ENCODE measurements at places on chromosomes 13 and 19.
A peak's percentile ranks its signal among the peaks of the same experiment; 100 is the strongest.

- no peak for DNase-seq
Measured at GRCh38 chr13:111219280-111219679, 101.2 kb upstream of the TEX29 start.

DNA sequence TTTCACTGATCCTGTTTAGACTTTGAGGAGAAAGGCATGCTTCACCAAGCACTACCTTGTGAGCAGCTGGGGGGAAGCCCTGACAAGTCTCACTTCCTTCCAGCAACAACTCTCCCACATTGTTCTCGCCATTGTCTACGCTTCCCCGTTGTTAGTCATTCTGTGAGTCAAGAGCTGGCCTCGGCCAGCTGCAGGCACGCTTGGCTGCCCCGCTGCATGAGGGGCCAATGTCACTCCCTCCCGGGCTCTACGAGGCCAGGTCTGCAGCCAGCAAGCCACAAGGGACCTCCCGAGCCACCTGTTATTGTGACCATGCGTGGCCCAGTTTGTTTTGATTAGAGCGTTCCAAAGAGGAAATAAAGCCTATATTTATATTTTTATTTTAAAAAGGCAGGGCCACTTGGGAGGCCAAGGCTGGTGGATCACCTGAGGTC lies 220.9 kb downstream of the FOXO1 start:
- DNase-seq: peak; percentile 79

GRCh38 chr13:33782631-33783030 lies 35.3 kb upstream of the RFC3 start:
- no peak for DNase-seq

GRCh38 chr13:79349011-79349410 lies 57.0 kb downstream of the RBM26 start:
- DNase-seq: no peak

DNA sequence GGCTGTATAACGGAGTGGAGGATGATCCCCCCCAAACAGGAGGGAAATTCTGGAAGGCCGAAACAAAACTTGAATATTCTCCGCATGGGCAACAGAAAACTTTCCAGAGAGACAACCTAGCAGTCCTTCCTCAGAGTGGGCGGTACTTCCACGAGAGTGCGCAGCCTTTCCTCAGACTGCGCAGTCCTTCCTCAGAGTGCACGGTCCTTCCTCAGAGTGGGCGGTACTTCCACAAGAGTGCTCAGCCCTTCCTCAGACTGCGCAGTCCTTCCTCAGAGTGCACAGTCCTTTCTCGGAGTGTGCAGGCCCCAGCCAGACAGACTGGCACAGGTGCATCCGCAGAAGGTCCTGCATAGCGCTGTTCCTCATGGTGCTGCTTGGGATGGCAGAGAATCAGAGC lies 12.7 kb upstream of the GALP start:
- no peak for DNase-seq

- no peak for DNase-seq
Measured at GRCh38 chr13:77065461-77066147, 38.6 kb upstream of the FBXL3 start.

DNA sequence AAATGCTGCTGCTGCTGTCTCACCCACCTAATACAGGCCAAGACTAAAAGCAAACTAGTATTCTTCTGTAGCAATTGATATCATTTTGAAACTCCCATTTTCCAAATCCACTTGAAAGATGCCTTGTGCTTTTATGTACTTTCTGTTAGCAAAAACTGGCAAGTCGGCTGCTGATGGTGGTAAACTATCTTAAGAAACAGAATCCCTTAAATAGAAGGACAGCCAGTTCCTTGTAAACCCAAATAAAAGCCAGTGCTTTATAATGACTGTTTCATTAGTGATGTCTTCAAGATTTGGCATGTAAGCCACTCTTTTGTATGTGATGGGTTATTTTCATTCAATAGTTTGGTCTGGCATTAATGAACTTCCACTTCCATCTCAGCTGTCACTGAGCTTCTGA lies 5.2 kb downstream of the FAM124A start:
- no peak for DNase-seq

- no peak for DNase-seq
Measured at GRCh38 chr19:7288131-7288530, 6.1 kb downstream of the INSR start.

DNA sequence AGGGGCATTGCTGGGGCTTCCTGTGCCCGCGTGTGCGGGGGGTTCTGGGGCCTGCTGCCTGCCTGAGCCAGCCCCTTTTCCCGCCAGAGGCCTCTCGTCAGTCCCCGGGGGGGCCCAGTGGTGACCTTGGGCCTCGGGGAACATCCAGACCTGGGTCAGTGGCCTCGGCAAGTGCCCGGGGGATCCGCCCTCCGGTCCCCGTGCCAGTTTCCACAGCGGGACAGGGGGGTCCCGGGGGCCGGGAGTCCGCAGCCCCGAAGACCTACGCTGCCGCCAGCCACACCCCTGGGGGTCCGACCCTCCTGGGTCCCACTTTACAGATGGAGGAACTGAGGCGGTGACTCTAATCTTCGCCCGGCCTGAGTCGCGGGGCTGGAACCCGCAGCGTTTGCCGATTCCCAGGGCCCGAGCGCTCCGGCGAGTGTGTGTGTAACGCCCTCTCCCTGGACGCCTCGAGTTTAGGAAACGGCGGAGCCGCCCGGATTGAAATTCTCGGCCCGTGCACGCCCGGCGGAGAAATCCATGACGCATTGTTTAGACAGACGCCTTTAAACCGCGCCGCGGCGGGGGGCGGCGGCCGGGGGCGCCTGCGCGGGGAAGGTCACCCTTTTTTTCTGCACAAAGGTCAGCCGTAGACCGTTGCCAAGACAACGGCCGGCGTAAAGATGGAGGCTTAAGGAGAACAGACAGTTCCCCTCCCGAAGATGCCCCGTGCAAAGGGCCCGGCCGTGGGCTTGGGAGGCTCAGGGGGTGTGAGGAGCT lies 39.3 kb downstream of the EFNA2 start:
- peak; percentile 15 for DNase-seq

DNA sequence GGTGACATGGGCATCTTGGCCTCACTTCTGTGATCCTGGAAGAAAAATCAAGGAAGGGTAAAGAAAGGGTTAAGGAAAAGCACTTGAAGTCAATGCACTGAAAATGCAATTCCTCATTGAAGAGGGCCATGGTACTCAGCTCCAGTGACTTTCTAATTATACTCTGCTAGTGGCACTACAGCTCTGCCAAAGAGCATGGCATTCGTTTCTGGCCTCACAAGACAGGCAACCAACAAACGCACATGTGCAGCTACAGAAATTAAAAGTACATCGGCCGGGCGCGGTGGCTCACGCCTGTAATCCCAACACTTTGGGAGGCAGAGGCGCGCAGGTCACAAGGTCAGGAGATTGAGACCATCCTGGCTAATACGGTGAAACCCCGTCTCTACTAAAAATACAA lies 21.8 kb downstream of the SACS start:
- DNase-seq: no peak

- no peak for DNase-seq
Measured at GRCh38 chr13:111855786-111856185, 211.2 kb upstream of the SOX1 start.

GRCh38 chr13:83153848-83154247 lies 728.4 kb downstream of the SLITRK1 start:
- no peak for DNase-seq

- no peak for DNase-seq
Measured at GRCh38 chr13:98181111-98181815, 4.2 kb upstream of the RNF113B start.

DNA sequence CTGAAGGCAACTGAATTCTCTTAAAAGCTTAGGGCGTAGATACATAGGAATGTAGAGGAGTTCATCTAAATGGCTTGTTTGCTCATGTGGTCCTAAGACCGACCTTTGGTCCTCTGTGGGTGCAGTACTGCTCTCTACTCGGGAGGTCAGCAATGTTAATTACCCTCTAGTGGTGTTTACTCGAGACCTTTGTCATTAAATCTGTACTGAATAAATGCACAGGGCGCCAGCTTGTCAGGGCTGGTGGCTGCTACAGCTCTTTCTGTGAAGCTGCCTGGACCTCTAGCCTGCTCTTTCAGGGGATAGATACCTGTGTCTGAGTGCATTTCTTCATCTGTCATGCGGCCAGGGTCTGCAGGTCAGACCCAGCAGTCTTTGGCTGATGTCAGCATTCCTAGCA lies 29.2 kb upstream of the MPHOSPH8 start:
- no peak for DNase-seq

DNA sequence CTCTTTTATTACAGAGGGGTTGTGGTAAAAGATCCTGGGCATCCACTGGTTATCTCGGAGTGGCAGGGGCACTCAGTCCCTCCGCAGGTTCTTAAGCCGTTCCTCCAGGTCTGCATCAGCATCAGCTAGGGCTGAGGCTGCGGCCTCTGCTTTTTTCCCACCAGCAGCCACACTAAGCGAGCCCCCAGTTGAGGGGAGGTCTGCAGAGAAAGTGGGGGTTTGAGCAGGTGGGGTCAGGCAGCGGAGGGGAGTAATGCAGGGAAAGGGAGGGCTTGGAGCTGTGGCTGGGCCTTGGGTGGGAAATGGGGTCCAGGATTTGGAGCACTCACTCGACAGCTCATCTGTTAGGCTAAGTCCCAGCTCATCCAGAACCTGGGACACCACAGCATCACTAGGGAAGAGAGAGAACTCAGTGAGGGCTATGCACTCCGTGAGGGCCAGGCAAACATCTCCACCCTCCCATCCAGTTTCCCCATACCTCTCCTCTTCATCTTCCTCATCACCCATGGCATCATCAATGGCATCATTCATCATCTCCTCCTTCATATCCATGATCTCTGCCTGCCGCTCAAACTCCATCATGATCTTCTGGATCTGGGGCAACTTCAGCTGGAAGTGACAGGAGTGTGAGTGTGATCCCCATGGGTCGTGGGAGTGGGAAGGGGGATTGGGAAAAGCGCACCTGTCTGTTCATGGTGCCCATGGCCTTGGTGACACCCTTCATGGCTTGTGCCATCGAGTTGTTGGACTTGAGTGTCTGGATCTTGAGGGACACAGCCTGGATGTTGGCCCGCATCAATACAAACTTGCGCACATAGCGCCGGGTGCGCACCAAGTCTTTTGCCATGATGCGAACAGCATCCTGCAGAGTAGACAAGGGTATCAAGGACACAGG lies 3.1 kb downstream of the CHMP2A start:
- DNase-seq: no peak

- no peak for DNase-seq
Measured at GRCh38 chr19:4373601-4374497, 26.5 kb downstream of the SH3GL1 start.

DNA sequence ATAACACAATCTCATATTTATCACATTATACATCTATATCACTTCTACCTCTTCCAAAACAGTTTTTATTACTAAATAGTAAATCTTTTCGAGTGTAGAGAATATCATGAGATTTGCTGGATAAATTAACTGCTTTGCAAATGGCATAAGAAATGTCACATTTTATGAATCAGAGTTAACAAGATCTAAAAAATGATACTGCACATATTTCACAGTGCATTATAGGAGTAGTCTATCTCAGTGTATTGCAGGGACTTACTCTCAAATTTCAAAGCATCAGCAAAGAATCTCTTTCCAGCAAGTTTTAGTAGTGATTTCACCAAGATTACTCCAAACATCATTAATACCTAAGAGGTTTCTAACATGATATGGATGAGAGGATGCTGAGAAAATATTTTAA lies 687.1 kb upstream of the SLITRK1 start:
- DNase-seq: no peak

GRCh38 chr13:80339563-80339911 lies 1.4 kb downstream of the SPRY2 start:
- no peak for DNase-seq

DNA sequence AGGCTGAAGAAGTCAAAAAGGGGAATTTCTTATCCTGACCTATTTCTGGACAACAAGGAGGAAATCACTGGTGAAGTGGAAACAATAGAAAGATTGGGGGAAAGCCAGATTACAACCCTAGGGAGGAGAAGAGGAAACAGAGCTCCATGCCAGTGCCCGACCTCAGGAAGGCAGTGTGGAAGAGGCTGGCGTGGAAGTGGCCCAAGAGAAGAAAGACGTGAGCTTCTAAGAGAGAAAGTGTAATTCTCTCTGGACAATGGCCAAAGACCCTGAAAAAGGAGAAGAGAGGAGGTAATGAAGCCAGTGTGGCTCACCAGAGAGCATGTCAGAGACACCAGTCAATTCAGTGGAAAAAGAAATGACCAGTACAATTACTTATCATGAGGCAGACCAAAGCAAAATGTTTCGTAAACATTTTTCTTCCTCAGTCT lies 52.6 kb upstream of the URAD start:
- no peak for DNase-seq

DNA sequence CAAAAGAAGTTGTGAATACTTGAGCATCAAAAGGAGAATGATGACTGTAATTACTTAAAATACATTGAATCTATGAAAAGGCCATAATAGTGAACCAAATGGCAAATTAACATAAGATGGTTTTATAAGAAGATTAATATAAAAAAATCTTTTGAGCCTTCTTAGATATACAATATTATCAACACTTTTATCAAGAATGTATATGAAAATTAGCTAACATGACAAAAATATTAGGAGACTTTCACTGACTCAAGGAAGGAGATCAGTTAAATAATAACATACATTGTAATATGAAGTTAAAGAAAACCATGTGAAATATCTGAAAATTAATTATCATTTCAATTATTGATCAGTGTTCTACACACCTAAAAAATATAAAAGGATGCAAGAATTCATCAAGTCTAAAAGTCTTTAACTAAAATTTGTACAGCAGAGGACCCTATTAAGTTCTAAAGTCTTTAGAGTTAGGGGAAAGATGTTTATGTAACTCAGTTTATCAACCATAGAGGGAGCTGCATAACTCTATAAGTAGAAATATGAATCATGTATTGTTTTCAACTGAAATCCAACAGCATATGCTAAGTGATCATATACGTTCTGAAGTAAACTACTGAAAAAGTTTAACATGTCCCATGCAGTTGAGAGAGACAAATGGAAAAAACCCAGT lies 756.1 kb upstream of the MIR17HG start:
- no peak for DNase-seq

DNA sequence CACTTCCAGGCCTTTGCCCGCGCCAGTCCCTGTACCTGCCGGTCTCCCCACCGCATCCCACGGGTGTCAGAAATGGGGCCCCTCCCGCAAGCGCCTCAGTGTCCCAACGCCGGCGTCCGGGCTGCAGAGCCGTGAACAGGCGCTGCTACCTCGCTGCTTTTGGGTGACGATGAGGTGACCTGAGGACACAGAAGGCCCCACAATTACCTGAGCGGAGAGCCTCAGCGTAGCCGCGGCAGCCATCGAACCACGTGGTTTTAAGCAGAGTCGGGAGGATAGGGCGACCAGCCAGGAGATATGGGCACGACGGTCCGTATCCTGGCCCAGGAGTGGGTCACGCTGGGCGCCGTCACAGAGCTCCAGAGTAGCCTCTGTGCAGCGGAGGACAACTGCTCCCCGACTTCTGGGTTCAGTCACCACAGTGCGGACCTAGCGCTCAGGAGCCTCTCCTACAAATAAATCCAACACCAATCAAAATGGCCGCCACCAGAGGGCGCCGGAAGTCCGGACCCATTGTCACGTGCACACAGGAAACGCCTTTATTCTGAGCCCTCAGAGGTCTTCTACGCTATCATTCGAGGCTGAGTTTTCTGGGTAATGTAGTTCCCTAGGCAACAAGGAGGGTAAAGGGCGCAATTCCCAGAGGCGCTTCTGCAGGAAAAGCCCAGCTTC lies at the start of gene ZNF814:
ZNF814 (minus strand) TSS at position 478 of the 672 bp plus-strand sequence; CDS start at position 243, 235 bp downstream.
- peak; percentile 30 for DNase-seq

- DNase-seq: no peak
Measured at GRCh38 chr19:38360839-38361631, 13.3 kb upstream of the PSMD8 start.

- DNase-seq: no peak
Measured at GRCh38 chr13:39888865-39889810, 233.7 kb downstream of the COG6 start.

Data from GM19239 (cell line).